Natural killer cell (primary cell): ENCODE measurements at places on chromosomes 7 and 10. TPM values are rescaled to one million over a fixed set of nuclear protein-coding genes. Genes with fewer than 3 reads are reported as not detected.

ARL3 gene
- total RNA-seq, result 1.4 TPM

ANKRD26 gene
- total RNA-seq, result 9.2 TPM

MYO3A gene
- total RNA-seq, result not detected

ANKRD61 gene
- not detected for total RNA-seq

SPDYE2B gene
- not detected for total RNA-seq

IDI2 gene
- not detected for total RNA-seq

PAX4 gene
- not detected for total RNA-seq

SPAG6 gene
- 0.35 TPM for total RNA-seq

ADAM22 gene
- 5.4 TPM for total RNA-seq

DNA sequence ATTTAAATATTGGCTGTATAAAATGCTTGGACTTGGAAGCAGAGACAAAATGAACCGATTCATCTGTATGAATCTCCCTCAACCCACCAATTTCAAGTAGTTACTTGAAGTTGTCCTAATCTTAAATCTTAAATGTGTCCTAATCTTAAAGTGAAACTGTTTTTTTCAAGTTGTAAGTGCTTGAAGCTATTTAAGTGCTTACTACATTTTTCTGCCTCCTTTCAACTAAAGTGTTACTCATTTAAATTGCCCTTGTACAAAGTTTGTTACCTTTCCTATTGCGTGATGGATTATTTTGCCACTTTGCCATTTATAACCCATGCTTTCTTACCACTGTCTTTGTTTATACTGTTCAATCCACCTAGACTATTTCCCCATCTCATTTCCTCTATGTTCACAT, 2.8 kb downstream of the BCAP29 start:
- DNase-seq, result no peak
- H3K4me3 ChIP-seq, result no peak overlapping the region
- H3K27ac ChIP-seq, result no peak overlapping the region
- H3K27me3 ChIP-seq, result no peaks in the 10 kb centered on the region

DNA sequence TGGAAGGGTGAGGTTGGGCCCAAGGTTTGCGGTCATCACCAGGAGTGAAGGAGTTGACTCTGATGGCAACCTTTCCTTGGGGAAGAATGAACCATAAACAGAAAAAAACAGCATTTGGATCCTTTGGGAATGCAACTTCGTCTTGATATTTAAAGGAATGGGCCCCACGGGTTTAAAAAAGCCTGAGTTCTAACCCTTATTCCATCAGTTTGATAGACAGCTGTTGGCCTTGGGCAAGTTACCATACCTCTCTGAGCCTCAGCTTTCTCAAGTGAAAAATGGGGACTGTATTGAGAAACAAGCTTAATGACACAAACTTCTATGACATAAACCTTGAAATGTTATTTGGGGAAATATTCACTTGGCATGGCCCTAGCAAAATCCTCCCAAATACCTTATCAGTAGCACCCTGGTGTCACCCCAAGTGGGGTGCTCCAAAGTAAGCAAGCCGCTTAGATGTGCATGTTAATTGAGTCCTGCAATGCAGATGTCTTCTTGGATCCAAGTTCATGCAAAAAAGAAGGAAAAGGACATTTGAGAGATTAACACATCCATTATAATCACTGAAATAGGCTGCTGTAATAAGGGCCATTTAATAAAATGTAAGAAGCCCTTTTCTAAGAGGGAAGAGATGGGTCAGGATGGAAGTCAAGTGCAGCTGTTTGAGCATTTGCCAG, 13.8 kb downstream of the MXI1 start:
- H3K4me1 ChIP-seq, result peaks cover 15% of the 10 kb centered on the region
- peaks cover 6% of the 10 kb centered on the region for H3K27me3 ChIP-seq
- no peak overlapping the region for H3K27ac ChIP-seq
- no peaks in the 10 kb centered on the region for H3K36me3 ChIP-seq
- no peak for DNase-seq

DNA sequence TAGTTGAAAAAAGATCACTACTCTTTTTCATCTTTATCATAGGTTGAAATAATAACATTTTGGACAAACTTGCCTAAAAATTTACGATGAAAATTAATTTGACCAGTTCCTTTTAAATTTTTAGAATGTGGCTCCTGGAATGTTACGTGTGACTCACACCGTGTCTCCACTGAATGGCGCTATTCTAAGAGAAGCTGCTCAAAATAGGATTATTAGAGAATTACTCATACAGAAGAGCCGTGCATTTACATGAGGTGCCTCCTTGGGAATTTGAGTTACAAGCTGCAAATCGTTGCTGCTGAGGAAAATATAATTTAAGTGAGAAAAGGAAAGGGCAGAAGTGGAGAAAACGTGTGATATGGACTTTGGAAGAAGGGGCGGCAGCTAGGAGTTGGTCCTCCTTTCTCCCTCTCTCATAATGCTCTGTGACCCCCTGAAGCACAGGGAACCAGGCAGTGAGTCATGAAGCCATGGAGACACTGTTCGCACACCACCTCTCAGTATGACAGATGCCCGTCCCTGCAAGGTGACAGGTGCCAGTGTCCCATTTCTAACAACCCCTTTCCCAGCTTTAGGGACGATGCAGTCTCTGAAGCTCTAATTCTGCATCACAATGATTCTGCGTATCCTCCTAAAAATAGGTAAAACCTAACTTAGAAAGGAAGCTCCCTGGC, 323.2 kb upstream of the COBL start:
- H3K27ac ChIP-seq, result no peak overlapping the region
- no peak for DNase-seq
- H3K36me3 ChIP-seq, result no peaks in the 10 kb centered on the region
- no peaks in the 10 kb centered on the region for H3K4me1 ChIP-seq
- H3K4me3 ChIP-seq, result no peak overlapping the region

GRCh38 chr10:77321838-77322237, 315.8 kb downstream of the KCNMA1 start:
- no peaks in the 10 kb centered on the region for H3K27me3 ChIP-seq
- no peak overlapping the region for H3K27ac ChIP-seq
- H3K4me1 ChIP-seq, result no peaks in the 10 kb centered on the region
- no peak overlapping the region for H3K4me3 ChIP-seq

DNA sequence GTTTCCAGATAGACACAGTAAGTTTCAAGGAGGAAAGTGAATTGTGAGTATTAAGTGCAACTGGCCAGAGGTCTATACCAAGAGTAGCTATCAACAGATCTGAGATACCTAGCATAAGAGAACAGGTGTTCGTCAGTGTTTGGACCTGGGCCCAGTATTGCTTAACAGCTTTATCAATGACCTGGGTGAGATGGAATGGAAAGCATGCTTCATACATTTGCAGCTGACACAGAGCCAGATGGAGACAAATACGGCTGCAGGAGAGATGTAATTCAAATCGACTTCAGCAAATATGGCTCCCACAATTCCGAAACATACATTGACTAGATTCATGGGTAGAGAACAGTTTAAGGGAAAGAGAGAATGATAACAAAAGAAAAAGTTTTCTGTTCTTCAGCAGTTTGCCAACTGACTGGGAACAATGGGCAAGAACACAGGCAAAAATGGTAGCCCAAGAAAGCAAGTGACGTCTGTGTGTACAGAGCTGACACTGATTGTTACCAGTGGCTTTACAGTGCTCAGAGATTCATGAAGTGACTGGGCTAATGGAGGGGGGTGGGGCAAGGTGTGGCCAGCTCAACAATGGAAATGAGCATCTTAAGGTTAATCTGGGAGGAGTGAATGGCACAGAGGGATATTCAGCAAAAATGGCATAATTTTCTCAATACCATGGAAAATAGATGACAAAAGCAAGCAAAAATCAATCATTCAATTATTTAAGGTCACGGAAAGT, 28.0 kb upstream of the COBL start:
- H3K4me3 ChIP-seq, result no peak overlapping the region
- no peak overlapping the region for H3K27ac ChIP-seq
- H3K27me3 ChIP-seq, result no peaks in the 10 kb centered on the region
- H3K36me3 ChIP-seq, result no peaks in the 10 kb centered on the region
- DNase-seq, result no peak
- no peaks in the 10 kb centered on the region for H3K4me1 ChIP-seq

- DNase-seq, result no peak
- no peak overlapping the region for H3K27ac ChIP-seq
- no peak overlapping the region for H3K4me3 ChIP-seq
- H3K4me1 ChIP-seq, result no peaks in the 10 kb centered on the region
- no peaks in the 10 kb centered on the region for H3K27me3 ChIP-seq
These were observed 84.2 kb downstream of the VIPR2 start for GRCh38 chr7:159060440-159060839.

GRCh38 chr10:93417266-93417665, 64.9 kb downstream of the MYOF start:
- no peaks in the 10 kb centered on the region for H3K27me3 ChIP-seq
- H3K36me3 ChIP-seq, result no peaks in the 10 kb centered on the region
- DNase-seq, result no peak
- H3K4me1 ChIP-seq, result peaks cover 22% of the 10 kb centered on the region

GRCh38 chr10:58027426-58027825, 240.3 kb downstream of the IPMK start:
- H3K27ac ChIP-seq, result no peak overlapping the region
- no peaks in the 10 kb centered on the region for H3K4me1 ChIP-seq
- H3K36me3 ChIP-seq, result no peaks in the 10 kb centered on the region
- DNase-seq, result no peak
- no peaks in the 10 kb centered on the region for H3K27me3 ChIP-seq
- no peak overlapping the region for H3K4me3 ChIP-seq

DNA sequence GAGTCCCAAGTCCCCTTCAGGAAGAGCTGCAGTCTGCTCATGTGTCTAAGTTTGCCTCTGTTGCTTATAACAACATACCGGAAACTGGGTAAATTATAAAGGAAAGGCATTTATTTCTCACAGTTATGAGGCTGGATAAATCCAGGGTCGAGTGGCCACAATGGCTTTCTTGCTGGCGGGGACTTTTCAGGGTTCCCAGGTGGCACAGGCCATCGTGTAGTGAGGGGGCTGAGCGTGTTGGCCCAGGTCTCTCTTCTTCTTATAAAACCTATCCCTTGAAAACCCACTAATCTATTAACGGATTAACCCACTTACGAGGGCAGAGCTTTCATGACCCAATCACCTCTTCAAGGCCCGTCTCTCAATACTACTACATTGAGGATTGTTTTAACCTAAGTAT, 8.7 kb downstream of the VIPR2 start:
- no peak overlapping the region for H3K27ac ChIP-seq
- DNase-seq, result no peak
- no peaks in the 10 kb centered on the region for H3K36me3 ChIP-seq

DNA sequence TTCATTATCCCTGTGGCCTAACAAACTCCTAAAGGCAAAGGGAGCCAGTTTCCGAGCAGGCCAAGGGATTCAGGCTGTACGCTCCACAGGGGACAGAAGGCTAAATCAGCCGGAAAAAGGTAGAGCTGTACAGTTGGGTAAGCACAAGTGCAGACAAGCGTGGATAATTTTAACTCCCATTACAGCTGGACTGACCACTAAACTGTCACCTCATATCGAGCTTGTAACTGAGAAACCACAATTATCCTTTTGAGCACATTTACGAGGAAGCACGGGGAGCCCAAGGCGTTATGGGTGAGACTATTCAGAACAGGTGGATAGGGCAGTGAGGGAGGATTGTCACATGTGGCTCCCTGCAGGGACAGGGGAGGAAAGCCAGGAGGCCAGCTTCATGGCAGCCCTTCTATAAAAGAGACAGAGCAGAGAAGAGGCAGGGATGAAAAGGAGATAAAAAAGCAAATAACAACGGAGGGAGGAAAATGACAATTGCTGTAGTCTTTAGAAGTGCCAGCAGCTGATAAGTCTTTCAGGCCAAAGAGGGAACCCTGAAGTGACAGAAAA, 288.0 kb downstream of the FGFR2 start:
- H3K36me3 ChIP-seq, result no peaks in the 10 kb centered on the region
- no peak overlapping the region for H3K27ac ChIP-seq
- H3K27me3 ChIP-seq, result no peaks in the 10 kb centered on the region
- no peak overlapping the region for H3K4me3 ChIP-seq
- H3K4me1 ChIP-seq, result no peaks in the 10 kb centered on the region

DNA sequence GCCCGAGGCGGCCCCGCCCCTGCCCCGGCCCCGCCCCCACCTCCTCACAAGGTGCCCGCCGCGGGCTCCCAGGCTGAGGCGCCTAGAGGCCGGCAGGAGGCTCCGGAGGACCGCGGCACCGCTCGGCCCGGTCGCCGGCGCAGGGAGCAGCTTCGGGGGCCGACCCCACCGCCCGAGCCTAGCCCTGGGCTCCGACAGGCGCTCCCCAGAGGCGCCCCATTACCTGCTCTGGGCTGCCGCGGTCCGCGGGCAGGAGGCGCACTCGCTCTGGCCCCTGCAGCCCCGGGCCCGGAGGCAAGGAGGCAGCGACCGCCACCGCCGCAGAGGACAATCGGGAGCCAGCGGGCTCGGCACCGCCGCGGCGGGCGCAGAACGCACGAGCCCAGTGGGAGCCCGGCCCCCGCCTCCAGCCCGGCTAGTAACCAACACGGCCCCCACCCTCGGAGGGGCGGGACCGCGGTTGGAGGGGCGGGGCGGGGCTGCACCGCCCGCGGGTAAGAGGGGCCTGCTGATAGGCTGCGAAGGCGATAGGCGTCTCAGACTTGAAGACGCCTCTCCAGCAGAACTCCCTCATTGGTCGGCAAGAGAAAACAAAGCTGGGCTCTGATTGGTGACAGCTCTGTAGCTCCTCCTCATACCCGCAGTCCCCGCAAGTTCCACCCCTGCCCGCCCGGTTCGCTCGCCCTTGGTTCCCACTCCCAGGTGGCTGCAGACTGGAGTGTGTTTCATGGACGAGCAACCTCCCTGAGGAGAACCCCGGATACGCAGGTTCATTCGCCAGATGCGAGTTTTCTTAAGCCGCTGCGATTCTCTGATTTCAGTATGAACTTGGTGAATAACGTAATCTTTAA, at the start of gene MPP7:
MPP7 (minus strand) TSS at position 427 of the 851 bp plus-strand sequence. CDS start 64,460 bp downstream, outside the sequence.
- H3K36me3 ChIP-seq, result no peaks in the 10 kb centered on the region
- peak; percentile 97 for DNase-seq
- H3K27me3 ChIP-seq, result no peaks in the 10 kb centered on the region
- peak within 1 kb of the TSS; percentile 59 for H3K4me3 ChIP-seq
- peak within 1 kb of the TSS; percentile 72 for H3K27ac ChIP-seq

GRCh38 chr7:18675579-18675978, 180.0 kb downstream of the HDAC9 start:
- peaks cover 2% of the 10 kb centered on the region for H3K36me3 ChIP-seq
- no peak for DNase-seq
- no peak overlapping the region for H3K4me3 ChIP-seq
- H3K27me3 ChIP-seq, result no peaks in the 10 kb centered on the region

GRCh38 chr7:141393056-141393455, 158.2 kb upstream of the AGK start:
- H3K4me3 ChIP-seq, result no peak overlapping the region
- no peaks in the 10 kb centered on the region for H3K27me3 ChIP-seq
- H3K4me1 ChIP-seq, result no peaks in the 10 kb centered on the region
